Activated T-helper 1 cell treated with Interleukin-2 at 50 U/mL for 16 hours (primary cell): ENCODE measurements at places on chromosomes 7 and 10.

DNA sequence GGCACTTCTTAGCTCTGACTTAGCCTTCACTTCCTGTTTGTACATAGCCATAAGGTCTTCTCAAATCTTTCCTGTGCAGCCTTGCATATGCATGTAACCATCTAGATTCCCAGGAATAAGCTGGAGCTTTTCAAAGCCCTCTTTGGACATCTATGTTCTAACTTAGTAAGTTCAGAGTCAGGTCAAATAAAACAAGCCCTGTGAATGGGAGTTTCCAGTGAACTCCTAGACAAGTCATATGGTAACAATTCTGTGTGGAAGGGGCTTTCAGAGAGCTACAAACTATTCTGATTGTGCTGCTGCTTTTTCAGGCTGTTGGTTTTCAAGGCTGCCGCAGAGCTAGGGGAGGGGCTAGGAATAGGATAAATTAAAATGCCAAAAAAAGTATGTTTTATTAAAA is 208.4 kb upstream of the AKR1E2 start:
- DNase-seq: no peak

DNA sequence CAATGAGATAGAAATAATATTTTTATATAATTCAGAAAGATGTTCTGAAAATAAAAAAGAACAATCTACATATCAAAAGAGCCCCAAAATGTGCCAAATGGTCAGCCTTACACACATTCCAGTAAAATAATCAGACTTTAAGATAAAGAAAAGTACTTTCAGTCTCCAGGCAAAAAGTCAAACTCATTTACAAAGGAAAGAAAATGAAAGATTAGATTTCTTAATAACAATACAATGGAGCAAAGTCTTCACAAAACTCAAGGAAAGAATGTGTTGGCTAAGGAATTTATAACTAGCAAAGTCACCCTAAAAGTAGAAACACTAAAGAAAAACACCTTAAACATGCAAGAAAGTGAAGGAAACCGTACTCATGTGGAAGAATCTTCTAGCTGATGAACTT is 16.6 kb downstream of the RTKN2 start:
- DNase-seq: no peak

DNA sequence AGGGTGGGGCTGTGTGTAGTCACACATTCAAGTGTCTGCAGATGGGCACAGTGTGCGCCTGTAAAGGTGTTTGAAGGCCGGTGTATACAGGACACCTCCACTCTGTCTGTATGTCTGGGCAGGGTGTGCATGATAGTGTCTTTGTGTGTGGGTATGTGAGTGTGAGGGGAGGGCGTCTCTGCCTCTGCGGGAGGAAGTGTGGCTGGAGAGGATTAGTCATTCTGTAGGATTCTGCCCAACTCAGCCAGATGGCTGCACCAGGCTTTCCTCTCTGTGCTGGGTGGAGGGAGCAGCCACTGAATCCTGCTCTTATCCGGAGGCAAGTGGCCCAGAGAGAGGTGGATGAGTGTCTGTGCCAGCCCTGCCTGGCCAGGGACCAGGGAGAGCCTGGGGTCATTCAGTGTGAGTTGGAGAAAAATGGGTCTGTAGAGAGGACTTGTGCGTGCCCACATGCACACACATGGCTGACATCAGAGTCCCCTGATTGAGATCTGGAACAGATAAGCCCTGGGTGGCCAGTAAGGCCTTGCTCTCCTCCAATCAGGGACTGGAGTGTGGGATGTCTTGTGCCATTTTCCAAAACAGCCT is 1.7 kb downstream of the SFXN3 start:
- peak; percentile 30 for DNase-seq

- no peak for DNase-seq
Measured at GRCh38 chr10:51066231-51066630, 8.1 kb upstream of the PRKG1 start.

GRCh38 chr10:77529050-77529576 is 108.5 kb downstream of the KCNMA1 start:
- DNase-seq: no peak

- DNase-seq: no peak
Measured at GRCh38 chr10:116460219-116460618, 32.6 kb downstream of the PNLIPRP3 start.
